ENCODE measurements at places on chromosomes 4 and X.

- no peak for DNase-seq
These were observed 191.8 kb upstream of the CXorf66 start for GRCh38 chrX:140157143-140157542.

DNA sequence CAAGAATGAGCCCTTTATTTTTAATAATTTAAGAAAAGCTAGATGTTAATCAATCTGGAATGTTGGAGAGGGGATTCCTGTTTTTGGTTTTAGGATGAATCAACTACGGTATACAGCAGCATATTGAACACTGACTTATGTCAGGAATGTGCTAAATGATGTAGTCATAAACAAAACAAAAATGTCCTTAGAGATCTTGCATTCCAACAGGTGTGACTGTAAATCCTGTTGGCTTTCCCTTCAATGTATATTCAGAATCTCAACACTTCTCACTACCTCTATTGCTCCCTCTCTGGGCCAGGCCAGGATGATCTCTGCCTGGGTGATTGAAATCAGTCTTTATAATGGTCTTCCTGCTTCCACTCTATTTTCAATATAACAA lies 37.8 kb upstream of the BDH2 start:
- no peak for DNase-seq

DNA sequence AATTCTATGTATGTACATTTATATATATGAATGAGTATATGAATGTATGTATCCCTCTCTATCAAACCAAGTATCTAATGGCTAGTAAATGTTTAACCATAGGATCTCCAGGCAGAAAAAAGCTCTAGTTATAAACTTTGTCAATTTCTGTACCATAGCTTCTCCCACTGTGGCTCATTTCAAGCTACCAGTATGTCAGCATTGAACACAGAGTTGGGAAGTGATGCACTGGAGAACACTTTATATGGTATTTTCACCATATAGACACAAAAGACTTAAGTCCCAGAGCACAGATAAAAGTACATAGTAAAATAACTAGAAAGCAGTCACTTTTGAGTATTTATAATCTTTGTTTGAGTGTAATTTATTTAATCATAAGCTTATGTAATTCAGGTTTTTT lies 53.9 kb upstream of the ATP8A1 start:
- DNase-seq = no peak

DNA sequence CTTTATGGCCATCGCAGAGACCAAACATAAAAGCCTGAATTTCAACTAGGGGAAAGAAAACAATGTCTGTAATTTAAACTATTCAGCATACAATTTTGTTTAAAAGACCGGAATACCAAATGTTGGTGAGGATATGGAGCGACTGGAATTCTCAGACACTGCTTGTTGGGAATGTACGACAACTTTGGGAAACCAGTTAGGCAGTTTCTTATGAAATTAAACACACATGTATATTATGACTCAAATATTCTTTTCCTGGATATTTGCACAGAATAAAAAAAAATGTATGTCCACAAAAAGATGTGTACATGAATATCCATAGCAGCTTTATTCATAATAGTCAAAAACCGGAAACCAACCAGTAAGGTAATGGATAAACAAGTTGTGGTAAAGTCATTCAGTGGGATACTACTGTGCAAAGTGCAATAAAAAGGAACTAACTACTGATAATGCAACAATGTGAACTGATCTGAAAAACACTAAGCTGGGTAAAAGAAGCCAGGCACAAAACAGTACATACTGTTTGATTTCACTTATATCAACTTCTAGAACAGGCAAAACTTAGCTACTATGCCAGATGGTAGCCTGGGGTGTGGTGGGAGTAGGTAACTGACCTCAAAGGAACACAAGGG lies 152.7 kb upstream of the FTHL17 start:
- no peak for DNase-seq

- no peak for DNase-seq
These were observed 137.8 kb upstream of the TBC1D9 start for GRCh38 chr4:140893939-140894338.

DNA sequence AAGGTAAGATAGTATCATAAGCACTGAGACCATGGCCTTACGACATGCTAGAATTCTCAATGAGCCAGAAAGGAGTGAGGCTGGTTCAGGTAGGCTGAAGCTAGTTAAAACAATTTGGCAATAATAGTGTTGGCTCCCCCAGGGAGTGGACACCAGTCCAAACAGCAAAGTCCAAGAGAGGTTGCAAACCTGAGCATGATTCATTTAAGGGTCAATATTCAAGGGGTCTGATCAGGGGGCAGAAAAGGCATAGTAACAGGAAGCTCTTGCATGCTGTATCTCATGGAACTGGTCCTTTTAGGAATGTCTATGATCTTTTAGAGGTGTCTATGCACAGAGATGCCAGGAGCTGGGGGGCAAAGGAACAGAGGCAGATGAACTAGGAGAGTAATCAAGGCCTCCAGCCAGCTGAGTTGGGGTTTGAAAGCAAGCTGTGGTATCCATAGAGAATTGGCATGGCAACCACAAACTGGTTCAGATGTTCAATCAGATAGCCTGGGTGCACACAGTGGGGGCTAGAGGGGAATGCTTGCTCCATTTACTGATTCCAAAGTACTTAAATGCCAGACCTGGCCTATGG lies 5.1 kb downstream of the GJB1 start:
- no peak for DNase-seq

DNA sequence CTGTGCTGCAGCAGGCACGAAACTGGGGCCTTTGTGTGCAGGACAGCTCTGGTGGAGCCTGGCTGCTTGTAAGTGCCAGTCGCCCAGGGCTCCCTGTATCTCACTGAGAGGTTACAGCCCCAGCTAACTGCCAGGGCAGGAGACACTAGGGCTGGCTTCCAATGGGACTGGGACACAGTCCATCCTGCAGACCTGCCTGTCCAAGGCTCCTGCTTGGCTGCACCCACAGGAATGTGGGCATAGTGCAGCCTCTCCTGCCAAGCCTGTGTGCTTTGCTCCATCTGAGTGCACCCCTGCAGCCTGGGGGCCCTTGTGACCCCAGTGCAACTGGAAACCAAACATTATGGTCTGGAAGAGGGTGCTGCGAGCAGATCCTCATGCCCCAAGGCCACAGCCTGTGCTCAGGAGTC lies 144.0 kb downstream of the ADAM29 start:
- DNase-seq = no peak

DNA sequence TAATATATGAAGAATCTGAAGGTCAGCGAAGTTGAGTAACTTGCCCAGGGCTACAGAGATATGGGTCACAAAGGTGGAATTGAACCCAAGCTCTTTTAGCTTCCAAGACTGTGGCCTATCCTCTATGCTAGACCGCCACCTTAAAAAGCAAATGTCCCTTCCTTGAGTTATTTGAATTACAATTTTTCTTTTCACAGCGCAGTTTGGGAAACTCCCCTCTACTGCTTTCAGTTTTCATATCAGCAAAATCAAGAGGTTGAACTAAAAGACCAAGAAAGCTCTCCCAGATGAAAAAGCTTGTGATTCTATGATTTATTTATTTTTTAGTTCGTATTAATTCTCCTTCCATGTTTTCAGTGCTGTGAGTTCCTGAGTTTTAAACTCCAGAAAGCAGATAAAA lies 174.5 kb upstream of the C1QTNF7 start:
- DNase-seq = no peak

- no peak for DNase-seq
These were observed 111.3 kb downstream of the MAGEE1 start for GRCh38 chrX:76538860-76539259.

DNA sequence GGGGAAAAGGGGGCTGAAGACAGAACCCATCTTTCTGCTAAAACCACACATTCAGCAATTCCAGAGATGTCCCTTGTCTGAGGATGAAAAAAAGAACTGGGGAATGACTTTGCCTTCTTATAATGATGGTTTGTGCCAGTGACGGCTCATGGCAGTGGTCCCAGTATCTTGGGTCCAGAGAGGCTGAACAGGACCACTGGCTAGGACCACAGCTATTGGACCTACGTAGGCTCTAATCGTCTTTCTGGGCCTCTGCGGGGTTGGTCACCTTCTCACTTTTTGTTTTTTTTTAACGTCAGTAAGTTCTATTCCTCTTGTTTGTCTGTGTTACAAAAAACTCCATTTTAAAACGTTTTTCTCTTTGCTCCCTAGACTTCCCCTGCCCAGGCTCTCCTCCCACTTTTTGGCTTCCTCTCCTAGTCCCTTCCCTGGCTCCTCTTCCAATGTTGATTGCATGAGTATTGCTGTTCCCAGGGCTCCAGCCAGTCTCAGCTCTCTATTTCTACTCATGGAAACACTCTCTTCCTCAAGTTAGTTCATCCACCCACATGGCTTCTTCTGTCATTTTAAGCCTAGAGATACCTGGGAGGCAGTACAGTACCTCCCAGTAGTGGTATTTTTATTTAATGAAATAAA lies 52.6 kb upstream of the STX18 start:
- DNase-seq = no peak

GRCh38 chr4:99024481-99025275 lies 29.2 kb downstream of the METAP1 start:
- DNase-seq = no peak

- no peak for DNase-seq
These were observed 11.1 kb upstream of the GPM6A start for GRCh38 chr4:175823015-175823742.

DNA sequence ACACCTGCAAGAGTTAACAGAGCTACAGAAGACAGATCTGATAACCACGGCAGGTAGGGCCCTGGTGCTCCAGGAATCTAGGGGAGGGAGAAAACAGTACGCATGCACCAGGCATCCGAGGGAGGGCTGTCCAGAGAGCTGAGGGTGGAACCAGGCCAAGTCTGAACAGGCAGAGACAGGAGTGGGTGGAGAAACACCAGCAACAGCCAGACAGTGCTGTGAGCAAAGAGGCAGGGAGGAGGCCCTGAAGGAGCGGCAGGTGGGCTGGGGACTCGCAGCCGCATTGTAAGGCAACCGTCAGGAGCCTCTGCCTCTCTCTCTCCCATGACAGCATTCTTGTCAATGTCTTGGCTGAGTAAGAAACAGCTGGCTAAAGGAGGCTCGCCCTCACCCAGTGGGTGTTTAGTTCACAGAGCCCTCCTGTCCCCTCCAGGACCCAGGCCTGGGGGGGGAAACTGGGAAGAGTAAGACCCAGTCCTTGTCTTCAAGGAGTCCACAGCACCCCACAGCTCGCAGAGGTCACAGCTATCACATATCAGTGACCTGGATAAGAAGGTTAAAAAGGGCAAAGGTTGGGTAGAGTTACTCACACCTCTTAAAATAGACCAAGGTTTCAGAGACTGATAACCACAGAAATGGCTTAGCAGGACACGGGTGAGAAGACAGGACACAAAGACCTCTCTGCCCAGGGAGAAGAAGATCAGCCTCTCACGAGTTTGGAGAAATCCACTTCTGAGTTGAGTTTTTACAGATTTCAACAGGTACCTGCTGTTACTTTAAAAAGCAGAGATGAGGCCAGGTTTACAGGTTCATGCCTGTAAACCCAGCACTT lies 10.5 kb downstream of the ACSL1 start:
- DNase-seq = no peak

GRCh38 chr4:4321951-4322688 lies 32.1 kb downstream of the ZBTB49 start:
- DNase-seq = no peak

DNA sequence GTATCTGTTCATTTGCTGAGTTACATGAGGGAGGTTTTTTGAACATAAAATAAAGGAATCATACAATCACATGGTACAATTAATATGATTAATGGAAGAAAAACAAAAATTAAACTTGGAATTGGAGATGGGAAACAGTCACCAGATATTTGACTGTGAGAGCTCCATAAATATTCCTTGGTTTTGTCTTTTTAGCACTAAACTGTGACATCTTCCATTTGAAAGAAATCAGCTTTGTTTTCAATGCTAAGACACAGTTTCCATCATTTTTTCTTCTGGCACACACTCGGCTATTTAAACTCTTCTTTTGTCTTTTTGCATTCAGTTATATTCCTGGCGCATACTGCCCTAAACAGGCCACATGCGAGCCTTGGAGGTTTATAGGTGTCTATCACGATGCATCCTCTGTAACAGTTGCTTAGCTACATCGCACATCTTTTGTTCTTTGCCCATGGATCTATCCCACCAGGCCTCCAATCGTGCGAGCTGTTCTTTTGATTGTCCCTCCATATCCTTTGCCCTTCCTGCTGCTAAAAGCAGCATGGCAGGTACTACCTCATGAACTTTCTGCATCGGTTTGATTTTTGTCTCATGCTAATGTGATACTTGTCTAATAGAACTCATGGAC lies 158.3 kb downstream of the LDB2 start:
- DNase-seq = no peak

DNA sequence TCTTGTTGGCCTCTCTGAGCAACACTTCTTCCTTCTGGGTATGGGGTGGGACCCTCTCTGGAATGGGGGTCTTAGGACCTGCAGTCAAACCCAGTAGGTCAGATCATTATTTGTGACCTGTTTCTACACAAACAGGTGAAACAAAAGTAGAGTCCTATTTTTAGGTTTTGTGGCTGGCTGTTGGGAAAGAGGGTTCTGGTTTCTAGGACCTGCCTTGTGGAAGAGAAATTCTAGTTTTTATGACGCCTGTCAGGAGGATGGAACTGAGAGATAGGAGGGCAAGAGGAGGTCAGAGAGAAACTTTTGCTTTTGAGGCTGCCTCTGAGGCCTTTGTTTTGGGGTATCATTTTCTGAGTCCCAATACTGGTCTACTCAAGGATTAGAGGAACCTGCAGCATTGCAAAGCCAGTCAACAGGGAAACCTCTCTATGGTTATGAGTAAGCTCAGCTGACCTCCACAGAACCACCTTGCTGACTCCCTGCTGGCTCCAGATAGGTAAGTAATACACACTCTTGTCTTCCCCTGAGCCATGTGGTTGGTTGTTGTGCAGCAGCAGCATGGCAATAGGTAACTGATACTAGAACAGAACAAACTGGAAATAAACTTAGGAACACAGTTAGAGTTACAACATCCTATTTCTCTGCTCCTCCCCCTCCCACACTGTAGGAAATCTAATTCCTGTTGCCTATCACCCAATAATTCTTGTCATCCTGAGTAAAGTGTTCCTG lies 114.7 kb upstream of the VCX3B start:
- no peak for DNase-seq

DNA sequence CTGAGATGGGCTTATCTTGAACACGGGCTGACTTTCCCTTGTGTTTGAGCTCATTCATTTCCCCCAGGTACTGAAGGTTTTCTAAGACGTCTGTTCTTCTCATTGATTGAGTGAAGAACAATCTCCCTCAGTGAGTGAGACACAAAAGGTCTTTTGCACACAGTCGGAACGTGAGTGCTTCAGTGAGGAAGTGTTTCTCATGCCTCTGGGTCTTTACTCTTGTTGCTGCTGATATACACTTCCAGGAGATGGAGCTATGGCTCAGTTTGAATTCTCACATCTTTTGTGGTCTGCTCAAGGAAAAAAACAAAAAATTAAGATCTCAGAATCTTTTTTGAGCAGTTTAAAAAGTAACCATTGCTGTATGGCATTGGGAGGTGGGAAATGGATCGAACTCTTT lies 981.9 kb upstream of the TENM3 start:
- DNase-seq = no peak

DNA sequence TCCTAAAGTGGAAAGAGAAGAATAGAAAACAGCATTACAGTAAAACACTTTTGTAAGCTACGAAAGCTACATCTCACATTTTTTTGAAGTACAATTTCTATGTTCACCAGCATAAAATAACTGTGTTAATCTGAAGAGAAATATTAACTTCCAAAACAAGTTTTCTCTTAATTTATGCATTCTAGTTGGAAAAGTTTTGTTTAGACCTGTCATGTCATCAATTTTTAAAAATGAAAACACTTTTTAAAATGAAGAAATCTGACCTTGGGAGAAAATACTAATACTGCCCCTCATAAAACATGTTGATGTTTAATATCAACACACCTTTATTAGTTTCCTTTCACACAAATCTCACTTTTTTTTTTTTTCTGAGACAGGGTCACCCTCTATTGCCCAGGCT lies 45.2 kb downstream of the CCDC158 start:
- DNase-seq = no peak

GRCh38 chrX:110381216-110381615 lies 22.6 kb downstream of the RTL9 start:
- DNase-seq = no peak
